ENCODE measurements at places on chromosomes 6 and 20.

GRCh38 chr6:146985111-146985510 lies 219.1 kb upstream of the STXBP5 start:
- no peak for DNase-seq

DNA sequence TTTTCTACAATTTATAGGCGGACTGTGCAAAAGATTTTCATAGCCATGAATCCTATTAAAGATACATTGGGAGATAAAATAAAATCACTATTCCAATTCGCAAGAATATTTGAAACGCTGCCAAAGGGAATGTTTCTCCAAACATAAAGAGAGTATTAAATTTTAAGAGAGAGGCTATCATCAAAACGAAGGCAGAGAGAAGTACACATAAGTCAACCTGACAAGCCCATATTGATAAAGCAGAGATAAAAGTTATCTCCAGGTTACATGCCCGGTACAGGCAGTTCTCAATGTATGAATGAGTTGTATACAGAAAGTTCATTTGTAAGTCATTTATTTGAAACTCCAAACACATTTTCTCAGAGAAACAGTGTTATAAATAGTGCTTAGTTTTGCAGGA lies 193.1 kb downstream of the ATXN1 start:
- DNase-seq = no peak

DNA sequence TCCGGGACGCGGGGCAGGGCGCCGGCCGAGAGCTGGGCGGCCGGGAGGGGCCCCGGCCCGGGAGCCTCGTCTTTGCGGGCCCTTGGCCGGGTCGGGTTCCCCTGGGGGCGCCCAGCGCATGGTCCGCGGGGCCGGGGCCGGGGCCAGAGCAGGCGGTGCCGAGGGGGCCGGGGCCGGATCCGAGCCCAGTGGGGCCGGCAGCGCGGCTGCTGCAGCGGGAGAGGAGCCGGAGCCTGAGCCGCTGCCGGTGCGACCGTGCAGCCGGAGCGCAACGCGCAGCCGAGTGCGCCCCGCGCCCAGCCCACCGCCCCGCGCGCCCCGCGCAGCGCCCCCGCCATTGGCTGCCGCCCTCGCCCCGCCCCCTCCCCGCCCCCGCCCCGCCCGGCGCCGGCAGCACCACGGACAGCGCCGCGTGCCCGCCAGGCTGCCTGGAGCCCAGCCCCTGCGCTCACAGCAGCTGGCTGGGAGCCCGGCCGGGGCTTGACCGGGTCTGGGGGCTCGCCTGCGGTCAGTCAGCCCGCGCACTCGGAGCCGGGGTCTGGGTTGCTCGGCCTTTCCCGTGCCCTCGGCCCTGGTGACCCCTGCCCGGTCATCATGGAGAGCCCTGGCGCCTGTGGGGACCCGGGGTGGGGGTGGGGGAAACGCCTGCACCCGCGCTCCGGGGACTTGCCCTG lies at the start of gene HRH3:
TSS of gene HRH3 (minus strand) at position 287 of the 674 bp plus-strand sequence. CDS start 308 bp downstream, outside the sequence.
- DNase-seq = peak; percentile 73

DNA sequence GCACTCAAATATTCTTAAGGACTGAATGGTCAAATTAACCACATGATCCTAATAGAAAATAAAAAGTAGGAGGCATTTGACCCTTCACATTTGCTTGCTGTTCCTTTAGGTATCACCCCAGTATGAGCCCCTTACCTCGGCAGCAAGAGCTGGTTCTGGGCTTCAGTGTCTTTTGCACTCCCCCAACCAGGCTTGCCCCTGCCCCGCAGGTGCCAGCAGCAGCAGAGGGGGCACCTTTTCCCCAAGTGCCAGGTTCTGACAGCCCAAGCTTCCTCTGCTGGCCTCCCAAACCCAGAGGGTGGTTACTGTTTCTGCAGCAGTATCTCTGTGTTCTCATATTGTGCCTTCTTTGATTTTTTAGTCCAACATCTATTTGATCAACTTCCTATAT lies 23.2 kb downstream of the UBE2V1 start:
- DNase-seq = no peak

- no peak for DNase-seq
Measured at GRCh38 chr6:159059885-159060506, 15.2 kb upstream of the TAGAP start.

DNA sequence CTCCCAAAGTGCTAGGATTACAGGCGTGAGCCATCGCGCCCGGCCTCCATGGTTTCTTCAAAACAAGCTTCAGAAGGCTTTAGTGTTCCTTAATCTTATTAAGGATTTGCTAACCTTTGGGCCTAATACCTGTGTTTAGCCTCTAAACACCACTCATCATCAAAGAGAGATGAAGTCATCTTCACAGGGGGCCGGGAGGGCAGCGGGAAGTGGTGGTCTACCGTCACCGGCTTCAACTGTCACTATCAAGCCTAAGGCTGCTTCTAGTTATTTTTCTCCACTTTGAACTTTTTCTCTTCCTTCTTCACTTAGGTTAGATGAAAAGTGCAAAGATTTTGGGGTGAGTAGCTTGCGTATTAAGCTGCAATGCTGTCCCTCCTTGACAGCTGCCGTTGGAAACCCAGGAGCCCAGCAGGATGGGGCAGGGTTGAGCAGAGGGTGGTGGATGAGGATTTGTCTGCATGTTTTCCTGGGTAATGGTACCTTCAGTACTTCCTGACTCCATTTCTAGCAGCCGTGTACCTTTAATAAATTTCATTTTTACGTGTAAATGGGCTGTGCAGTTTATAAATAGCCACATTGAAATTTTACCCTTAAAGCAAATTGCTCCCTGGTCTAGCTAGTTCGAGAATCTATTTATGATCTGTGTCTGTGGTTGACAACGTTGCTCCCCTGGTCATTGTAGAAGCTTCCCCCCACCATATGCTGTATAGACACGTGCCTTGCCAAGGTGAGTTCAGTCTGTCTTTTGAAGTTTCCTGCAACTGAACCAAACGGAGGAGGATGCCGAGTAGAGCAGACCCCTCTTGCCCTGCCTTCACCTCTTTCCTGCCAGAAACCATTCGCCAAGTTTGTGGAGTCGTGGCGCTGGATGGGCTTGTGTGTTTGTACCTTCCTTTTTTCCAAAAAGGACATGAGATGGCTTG lies 64.8 kb downstream of the SYNJ2 start:
- peak; percentile 6 for DNase-seq

GRCh38 chr20:58393299-58393698 lies 4.3 kb downstream of the VAPB start:
- no peak for DNase-seq

DNA sequence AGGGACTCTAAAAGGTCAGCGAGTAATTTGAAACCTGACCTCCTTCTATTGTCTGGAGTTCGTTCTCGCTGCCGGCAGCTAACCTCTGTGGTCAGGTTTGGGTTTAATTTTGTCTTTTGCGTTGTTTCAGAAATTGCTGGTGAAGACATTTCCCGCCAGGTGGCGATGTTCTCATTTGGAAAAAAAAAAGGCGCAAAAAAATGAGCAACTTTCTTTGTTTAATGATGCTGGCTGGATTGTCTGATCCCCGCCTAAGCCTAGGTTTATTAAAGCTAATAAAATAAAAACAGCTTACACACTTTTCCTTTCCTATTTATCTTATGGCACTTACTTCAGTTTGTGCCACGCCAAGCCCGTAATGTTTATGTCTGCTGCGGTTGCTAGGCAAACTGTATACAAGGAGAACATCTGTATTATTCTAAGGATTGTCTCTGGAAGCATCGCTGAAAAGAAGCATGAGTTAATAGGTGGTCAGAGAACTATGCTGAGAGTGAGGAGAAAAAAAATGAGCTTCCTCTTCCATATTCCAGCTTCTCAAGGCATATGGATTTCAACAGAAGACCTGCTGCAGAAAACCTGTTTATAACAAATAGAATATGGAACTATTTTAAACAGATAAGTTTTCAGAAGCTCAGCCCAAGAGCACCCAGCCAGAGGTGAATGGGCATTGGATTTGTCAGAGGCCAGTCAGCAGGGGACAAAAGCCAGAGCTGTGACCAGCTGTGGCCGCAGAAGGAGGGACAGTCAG lies 205.7 kb downstream of the DOK5 start:
- no peak for DNase-seq

DNA sequence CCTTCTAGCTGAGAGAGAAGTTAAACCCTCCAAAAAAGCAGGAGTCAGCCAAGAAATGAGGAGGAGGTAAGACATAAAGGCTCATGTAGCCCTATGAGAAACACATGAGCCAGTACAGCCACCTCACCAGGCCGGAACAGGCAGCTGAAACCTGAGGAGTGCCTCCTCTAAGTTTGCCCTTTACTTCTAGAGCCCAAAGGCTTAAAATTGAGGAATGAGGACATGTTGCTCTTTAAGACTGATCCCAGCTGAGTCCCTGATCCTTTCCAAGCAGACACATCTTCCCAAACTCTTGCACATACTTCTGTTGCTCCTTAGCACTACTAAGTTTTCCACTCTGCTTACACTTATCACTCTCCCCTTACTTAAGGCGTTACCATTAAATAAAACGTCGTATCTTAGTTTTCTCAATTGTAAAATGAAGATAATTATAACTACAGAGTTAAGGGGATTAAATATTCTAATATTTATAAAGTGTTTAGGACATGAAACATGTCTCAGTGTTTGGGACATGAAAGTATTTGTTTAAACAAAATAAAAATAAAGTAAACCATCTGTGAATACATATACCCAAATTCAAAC lies 124.0 kb downstream of the OGFRL1 start:
- no peak for DNase-seq

DNA sequence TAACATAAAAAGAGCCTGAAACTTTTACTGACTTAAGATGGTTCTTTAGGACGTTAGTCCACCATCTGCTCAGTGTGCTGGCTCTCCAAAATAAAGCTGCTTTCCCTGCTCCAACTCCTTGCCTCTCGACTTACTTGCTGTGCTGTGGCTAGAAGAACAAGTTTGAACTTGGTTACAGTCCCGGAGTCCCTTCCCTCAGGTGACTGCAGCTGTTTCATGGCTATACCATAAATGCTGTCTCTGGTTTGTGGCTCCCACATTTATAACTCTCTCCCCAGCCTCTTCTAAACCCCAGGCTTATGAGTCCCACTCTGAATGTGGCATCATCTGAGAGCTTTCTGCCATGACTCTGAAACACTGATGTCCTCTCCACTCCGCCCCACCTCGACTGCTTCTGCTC lies 306.4 kb upstream of the PRND start:
- no peak for DNase-seq

- DNase-seq = no peak
Measured at GRCh38 chr6:76043690-76044089, 28.8 kb downstream of the IMPG1 start.

DNA sequence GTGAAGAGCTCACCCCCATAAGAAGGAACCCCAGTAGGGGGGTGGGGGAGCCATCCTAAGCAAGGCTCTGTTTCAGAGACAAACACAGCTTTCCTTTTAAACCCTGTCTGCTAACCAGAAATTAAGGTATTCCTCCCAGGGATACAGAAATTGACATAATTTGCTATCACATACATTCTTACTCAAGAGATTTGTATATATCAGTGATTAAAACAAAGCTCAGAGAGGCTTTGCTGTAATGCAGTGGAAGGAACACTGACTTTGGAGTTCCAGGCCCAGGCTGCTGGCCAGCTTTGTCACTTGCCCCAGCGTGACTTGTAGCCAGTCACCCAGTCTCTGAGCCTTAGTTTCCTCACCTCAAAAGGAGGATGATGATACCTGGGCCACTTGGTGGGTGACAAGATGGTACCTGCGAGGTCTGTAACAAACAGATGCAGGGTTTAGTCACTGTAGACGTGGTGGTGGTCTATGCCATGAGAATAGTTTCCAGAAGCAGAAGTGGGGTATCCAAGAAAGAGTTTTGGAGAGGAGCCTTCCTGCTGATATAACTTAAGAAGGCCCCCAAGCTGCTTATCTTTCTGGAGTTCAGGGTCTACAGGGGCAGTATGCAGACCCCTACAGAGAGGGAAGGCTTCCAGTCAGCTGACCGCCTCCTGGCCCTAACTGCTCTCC lies 3.2 kb upstream of the FOXF2 start:
- no peak for DNase-seq

All from left ventricle myocardium superior (tissue), 1 donor.